ENCODE measurements at places on chromosomes 5 and 9.
A peak's percentile ranks its signal among the peaks of the same experiment; 100 is the strongest.

DNA sequence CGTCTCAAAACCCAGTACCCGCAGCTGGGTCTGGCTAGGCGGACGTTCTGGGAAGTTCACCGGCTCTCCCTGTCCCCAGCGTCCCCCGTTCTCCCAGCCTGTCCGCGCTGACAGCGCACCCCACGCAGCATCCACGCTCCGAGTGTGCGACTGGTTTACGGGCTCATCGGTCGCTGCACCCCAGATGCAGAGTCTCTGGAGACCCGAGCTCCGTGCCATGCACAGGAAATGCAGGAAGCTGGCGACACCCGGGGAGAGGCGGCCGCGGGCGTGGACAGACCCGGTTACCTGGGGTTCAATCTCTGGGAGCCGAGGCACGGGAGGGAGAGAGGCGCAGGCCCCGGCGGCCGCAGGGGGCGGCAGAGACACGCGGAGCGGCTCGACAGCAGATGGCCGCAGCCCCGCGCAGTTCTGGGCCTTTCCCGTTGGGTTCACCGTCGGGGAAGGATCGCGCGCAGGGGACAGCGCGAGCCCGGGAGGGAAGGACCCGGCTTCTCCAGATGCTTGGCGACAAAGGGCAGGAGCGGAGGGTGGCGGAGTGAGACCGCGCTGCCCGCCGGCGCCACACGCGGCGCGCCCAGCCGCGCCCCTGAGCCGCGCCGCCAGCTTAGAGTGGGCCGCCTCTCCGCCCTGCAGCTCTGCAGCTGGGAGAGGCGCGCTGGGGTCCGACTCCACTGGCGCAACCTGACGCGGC, 558 bp downstream of the SHROOM1 start:
- peak; percentile 62 for DNase-seq

DNA sequence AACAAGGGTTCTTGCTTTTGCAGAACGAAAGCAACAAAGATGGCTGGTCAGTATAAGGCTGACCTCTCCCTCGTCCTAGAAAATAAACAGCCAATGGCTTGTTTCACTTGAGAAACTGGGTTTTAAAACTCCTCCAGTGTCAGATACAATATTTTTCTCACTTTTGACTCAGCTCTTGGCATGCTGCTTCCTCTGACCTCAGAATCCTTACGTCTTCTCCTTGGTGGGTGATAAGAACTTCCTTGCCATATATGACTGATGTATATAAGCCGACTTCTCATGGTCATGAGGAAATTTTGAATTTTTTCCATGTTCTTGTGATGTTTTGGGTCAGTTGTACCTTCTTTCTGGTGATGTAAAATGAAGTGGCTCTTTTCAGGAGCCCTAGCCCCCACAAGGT, 3.8 kb downstream of the ZNF618 start:
- DNase-seq: no peak

- DNase-seq: no peak
Observed at GRCh38 chr5:116944183-116944582, 369.6 kb upstream of the SEMA6A start.

DNA sequence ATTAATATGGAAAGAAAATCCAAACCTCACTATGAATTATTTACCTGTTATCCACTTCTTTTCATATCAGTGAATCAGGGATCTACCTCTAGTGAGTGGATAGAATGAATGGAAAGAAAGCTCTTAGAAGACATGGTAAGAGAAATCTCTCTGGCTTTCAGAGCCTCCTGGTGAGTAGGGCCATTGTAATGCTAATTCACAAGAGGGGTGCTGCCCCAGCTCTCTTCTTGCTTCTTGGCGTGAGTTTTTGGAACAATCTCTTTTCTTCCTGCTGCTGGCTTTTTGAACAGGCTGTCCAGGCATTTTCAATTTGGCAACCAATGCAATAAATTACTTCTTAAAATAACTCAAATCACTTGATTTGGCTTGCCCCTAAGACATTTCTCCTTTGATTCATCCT, 49.9 kb upstream of the KCNN2 start:
- no peak for DNase-seq

DNA sequence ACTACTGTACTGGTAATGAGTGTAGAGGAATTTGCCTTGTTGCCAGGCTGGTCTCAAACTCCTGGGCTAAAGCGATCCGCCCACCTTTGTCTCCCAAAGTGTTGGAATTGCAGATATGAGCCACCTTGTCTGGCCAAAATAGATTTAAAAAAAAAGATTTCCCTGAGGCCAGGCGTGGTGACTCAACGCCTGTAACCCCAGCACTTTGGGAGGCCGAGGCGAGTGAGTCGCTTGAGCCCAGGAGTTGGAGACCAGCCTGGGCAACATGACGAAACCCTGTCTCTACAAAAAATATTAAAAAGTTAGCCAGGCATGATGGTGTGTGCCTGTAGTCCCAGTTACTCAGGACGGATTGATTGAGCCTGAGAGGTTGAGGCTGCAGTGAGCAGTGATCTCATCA, 62.5 kb downstream of the IPO11 start:
- no peak for DNase-seq

DNA sequence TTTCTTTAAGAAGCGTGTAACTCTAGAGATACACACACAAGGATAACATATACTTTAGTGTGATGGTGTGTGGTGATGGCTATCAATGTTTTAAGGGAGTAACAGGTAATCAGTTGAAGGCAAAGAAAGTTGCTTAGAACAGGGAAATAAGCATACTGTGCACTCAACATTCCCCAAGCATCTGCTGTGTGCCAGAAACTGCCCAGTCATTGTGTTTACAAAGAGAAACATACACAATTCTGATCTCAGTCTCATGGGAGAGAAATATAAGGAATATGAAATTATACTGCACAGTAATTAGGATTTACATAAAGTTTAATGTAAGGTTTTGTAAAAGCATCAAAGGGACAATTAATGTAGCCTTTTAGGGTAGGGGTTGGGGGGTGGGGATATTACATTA, 224.1 kb upstream of the TYRP1 start:
- no peak for DNase-seq

- no peak for DNase-seq
Observed at GRCh38 chr9:86821006-86821845, 126.1 kb downstream of the GAS1 start.

GRCh38 chr9:131252120-131252519, 24.2 kb downstream of the FAM78A start:
- no peak for DNase-seq

DNA sequence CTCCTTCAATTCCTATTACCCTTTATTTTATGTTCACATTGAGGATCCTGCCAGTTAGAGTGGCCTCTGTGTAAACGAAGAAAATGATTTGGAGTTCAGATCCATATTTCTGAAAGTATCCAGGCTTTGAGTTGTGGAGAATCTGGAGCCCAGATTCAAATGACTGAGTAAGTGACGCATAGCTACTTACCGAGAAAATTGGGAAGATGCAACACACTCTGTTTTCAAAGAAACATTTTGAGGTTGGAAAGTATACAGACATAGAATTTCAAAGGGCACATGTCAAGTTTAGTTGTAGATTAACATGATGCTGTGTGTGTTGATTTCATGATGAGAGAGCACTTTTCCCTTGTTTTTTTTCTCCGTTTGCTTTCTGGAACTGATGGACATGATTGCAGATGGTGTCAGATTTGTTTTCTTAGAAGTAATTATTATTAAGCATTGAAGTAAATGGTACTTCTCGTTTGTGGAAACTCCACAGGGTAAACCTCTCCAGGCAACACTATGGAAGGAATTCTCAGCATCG, 148.1 kb downstream of the KDM4C start:
- DNase-seq: no peak

DNA sequence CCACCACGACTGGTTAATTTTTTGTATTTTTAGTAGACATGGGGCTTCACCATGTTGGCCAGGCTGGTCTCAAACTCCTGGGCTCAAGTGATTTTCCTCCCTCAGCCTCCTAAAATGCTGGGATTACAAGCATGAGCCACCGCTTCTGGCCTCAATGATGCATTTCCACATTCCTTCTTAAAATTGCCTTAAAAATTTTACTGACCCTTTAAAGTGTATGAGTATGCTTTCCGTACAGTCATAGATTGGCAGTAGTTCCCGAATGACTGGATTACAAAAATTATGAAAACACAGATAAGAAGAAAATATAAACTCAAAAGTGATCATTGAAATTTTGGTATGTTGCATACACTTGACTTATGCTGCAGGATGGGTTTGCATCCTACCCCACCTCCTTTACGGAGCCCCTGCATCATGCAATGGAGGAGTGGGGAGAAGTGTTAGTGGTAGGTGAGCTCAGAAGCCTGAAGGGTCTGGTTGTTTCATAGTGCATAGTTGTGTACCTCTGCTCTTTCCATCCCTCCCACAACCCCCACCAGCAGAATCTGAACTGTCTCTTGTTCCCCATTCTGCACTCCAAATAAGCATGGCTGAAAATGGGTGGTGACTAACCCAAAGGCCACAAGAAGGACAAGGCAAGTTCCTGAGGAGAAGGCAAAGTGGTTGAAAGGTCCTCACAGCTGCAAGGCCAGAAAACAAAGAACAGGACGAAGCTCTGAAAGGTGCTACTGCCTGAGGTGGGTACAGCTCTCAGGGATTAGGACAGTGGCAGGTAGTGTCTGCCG, 26.8 kb downstream of the ANKRD55 start:
- no peak for DNase-seq

DNA sequence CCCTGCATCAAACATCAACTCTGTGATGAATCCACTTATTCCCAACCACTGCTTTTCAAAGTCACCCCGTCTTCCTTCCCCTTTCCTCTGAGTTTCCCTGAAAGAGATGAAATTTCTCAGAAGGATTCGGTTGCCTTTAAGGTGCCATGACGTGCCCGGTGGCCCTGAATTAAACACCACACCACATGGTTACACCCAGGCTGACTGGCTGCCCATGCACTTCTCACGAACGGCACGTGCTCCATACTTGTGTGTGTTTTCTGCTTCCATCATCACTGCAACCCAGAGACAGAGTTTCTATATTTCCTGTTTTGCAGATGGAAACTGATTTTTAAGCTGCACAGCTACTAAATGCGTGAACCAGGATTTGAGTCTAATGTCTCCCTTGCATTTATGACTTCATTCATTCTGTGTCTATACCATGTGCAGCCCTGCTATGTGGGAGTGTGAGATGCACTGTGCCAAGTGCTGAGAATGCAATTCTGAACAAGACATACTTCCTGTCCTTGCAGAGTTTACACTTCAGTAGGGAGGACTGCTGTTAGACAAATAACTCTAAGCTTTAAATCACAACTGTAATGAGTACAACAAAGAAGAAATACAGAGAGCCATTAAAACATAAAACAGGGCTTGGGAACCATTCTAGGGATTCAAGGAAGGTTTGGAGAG, 162.9 kb downstream of the NXNL2 start:
- no peak for DNase-seq

GRCh38 chr5:78345485-78345884, 14.9 kb upstream of the SCAMP1 start:
- DNase-seq: no peak

DNA sequence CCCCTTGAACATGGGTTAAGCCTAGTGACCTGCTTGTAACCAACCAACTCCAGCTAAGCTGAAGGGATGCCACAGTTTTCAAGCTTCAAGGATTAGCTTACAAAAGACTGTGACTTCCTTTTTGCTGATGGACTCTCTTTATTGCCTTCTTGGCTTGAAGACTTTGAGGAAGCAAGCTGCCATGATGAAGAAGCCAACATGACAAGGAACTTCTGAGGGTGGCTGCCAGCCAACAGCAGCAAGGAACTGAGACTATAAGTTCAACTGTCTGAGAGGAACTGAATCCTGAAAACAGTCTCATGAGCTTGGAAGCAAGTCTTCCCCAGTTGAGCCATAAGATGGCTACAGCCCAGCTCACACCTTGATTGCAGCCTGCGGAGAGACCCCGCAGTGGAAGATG, 116.1 kb upstream of the TAF11L2 start:
- DNase-seq: no peak

DNA sequence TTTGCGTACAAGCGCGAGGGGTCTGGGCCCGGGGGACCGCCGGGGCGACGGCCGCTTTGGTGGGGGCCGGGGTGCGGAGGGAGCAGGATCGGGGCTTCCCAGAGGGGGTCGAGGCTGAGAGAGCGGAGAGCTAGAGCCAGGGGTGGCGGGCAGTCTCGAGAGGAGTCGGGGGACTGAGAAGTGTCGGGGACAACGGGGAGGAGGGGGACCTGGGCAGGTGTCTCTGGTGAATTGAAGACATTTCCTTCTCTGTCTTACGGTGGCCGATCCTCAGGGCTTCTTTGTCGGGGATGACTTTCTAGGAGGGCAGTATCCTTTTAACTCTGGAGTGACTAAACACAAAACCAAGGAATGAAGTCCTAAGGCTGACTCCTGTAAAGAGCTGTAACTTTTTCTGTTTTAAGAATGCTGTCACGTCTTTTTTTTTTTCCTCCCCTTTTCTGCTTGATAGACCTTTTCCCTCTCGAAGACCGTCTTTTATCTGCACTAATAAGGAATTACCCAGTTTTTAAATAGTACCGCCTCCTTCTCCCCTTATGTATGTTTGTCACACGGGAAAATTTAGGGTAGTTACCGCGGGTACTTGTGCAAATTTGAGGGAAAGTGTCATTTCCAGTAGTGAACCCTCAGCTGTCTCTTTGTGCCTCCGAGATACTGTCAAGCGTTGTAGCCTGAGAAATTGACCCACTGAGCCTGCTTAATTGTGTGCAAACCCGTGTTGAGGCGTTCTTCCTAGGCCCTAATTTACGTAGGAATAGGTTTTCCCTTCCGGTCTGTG, 822 bp downstream of the DENND4C start:
- peak; percentile 8 for DNase-seq

GRCh38 chr5:4419281-4419680, 720.8 kb upstream of the ADAMTS16 start:
- DNase-seq: no peak

GRCh38 chr5:141077826-141078225, 16.6 kb upstream of the PCDHB2 start:
- no peak for DNase-seq

GRCh38 chr9:132985489-132985888, 7.0 kb downstream of the GFI1B start:
- DNase-seq: no peak

GRCh38 chr5:128015978-128016377, 67.6 kb upstream of the SLC12A2 start:
- no peak for DNase-seq

- peak; percentile 86 for DNase-seq
Observed at GRCh38 chr5:172175263-172175719, 12.7 kb downstream of the STK10 start.

GRCh38 chr9:127522727-127523126, 71.4 kb downstream of the LRSAM1 start:
- no peak for DNase-seq

- no peak for DNase-seq
Observed at GRCh38 chr5:130337179-130337888, 433.1 kb downstream of the CHSY3 start.

- DNase-seq: no peak
Observed at GRCh38 chr5:37787742-37788141, 52.1 kb downstream of the GDNF start.

GRCh38 chr9:131994364-131995125, 85.1 kb downstream of the MED27 start:
- DNase-seq: no peak

- DNase-seq: no peak
Observed at GRCh38 chr9:18405240-18405639, 68.7 kb upstream of the ADAMTSL1 start.

DNA sequence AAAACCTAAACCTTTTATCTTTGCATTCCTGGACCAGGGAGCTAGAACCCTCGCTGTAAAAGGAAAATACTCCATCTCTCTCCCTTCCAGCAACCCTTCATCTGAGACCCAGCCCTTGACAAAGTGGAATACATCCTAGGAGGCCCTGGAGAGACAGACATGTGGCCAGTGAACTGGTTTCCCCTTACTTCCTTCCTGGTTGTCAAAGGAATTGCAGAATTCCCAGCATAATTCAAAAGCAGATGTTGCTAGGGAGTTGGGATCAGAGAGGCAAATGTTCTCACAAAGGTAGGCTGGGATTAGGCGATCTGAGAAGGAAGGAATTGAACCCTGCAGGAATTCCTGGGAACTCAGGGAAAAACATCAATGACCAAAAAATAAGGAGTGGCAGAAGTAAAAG, 80.9 kb downstream of the MARCHF3 start:
- DNase-seq: no peak
